Thymus (tissue), 14 donors: ENCODE measurements at places on chromosomes 2 and 18. TPM values are rescaled to one million over a fixed set of nuclear protein-coding genes. Genes with fewer than 3 reads are reported as not detected.

GRCh38 chr18:11516751-11517503 is 92.5 kb upstream of the SLC35G4 start:
- DNase-seq, result no peak

DNA sequence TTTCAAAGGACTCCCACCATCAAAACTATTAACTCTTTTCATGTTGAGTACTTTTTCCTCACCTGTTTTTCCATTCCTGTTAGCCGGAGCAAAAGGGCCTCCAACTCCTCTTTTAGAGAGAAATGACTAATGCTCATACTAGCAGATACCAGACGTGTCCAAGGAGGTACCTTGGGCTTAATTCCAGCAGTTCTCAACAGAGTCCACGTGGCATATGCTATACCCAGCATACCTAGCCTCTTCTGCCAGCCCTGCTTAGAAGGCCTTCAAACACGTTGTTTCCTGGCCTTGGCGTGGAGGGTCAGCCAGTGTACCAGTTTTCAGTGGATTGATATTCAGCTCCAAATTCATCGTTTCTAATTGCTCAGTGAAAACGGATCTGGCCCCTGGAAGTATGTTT is 123.9 kb downstream of the MGAT5 start:
- no peak for DNase-seq

Gene FAHD2B
- 7.6 TPM for total RNA-seq

- no peak for DNase-seq
Measured at GRCh38 chr2:174764280-174765255, at the start of gene CHRNA1. Gene CHRNA1 (minus strand): TSS chr2:174764472. CDS start chr2:174764394, 78 bp downstream.

- DNase-seq, result no peak
Measured at GRCh38 chr2:14654835-14655282, 22.3 kb downstream of the LRATD1 start.

- no peak for DNase-seq
Measured at GRCh38 chr2:218782528-218782844, 539 bp downstream of the CYP27A1 start.

GRCh38 chr2:206858687-206859329 is 80.5 kb upstream of the CPO start:
- no peak for DNase-seq

DNA sequence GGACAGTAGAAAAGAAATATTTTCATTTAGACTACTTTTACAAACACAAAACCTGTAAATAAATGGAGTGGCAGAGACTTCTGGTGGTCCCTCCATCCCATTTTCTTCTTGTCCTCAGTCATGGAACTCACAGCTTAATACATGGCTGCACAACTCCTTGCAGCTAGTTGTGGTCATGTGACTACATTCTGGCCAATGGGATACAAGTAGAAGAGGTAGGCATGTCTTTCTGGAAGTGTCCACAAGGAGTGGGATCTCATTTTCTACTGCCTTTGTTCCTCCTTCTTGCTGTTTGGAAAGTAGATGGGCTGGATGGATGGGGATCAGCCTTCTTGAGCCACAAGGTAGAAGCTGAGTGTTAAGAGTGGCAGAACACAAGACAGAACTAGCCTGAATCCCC is 555.8 kb downstream of the SATB2 start:
- DNase-seq, result no peak

GRCh38 chr2:9154061-9154460 is 52.6 kb upstream of the ASAP2 start:
- no peak for DNase-seq

Gene ERFE
- 0.38 TPM for total RNA-seq

- DNase-seq, result no peak
Measured at GRCh38 chr2:79122676-79123075, 2.4 kb downstream of the REG1A start.

DNA sequence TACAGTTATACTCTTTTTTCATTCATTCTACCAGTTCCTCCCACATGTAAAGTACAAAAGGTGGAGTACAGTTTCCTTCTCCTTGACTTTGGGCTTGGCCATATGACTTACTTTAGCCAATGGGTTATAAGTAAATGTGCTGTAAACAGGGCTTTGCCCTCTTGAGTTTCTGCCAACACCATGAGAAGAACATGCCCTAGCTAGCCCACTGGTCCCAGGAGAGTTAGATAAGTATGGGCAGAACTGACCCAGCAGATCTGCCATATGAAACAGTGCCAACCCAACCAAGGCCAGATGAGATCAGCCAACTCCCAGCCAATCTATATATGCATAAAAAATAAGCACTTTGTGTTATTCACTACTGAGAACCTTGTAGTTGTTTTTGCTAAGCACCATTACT is 25.5 kb downstream of the ZC3H8 start:
- DNase-seq, result no peak

GRCh38 chr2:204022550-204022949 is 86.0 kb downstream of the ICOS start:
- DNase-seq, result no peak

Gene OSBPL6
- 0.28 TPM for total RNA-seq

GRCh38 chr2:96109361-96109680 is 7.0 kb downstream of the ADRA2B start:
- no peak for DNase-seq

GRCh38 chr2:167572883-167573619 is 674.3 kb downstream of the STK39 start:
- DNase-seq, result no peak

DNA sequence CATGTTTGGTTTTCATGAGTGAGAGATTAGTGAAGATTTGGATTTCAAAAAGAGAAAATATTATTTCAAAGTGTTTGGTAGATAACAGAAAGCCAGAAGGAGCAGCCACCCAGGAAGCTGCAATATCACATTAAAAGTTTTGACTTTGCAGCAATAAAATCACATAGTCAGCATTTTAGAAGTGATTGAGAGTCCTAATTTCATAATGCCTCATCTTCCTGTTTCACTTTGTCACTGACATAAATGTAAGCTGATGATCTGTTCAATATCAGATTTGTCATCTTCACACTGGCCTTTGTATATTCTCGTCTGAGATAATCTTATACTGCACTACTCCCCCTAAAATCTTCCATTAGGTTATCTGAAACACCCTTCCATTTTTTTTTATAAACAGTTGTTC is 690.5 kb downstream of the ADCYAP1 start:
- DNase-seq, result no peak

- no peak for DNase-seq
Measured at GRCh38 chr18:25713103-25713502, 361.1 kb upstream of the ZNF521 start.

DNA sequence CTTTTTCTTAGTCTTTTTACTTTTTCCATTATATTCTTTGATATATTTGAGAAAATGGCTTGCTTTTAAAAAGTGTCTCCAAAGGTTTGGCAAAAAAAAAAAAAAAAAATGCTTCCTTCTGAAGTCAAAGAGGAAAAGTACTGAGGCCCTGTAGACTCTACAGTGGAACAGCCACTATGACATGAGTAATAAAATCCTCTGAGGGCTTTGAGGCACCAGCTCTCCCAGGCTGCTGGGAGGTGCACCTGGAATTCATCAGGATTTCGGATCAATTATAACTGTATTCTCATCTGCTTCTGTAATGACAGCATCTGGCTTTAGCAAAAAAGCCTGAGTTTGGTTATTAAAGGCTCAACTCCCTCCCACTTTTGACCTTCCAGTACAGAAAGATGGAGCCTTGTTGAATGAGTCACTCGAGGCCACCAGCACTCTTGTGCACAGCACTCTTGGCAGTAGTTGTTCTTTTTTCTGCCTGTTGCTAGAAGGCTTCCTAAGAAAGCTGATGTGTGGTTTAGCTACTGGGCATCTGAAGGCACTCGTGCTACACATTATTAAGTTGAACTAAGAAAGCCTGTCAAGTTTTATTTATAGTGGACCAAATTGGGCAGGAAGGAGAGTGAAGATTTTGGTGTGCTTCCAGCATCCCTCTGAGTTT is 131.3 kb downstream of the PRPF40A start:
- no peak for DNase-seq

GRCh38 chr2:54935389-54935788 is 114.9 kb downstream of the RTN4 start:
- DNase-seq, result no peak

DNA sequence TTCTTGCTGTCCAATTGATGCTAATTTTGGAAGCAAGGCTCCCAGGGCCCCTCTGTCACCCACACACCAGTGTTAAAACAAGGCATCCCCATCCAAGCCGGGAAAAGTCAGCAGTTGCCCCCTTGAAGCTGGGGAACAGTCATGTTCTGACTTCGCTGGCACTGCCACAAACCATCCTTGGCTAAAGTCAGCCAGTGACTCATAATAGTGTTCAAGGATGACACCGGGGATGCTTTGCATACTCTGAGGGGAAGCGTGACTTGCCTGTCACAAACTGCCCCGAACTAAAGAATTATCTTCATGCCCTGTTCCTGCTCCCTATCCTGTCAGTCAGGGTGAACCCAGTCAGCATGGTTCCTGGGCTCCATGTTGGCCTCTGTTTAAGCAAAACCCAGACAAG is 37.0 kb downstream of the TGFA start:
- DNase-seq, result no peak

- DNase-seq, result no peak
Measured at GRCh38 chr2:236354056-236354940, 90.1 kb upstream of the ASB18 start.

GRCh38 chr2:199814101-199814816 is 36.7 kb downstream of the FTCDNL1 start:
- no peak for DNase-seq

GRCh38 chr18:55202232-55202917 is 243.1 kb upstream of the CCDC68 start:
- DNase-seq, result no peak

DNA sequence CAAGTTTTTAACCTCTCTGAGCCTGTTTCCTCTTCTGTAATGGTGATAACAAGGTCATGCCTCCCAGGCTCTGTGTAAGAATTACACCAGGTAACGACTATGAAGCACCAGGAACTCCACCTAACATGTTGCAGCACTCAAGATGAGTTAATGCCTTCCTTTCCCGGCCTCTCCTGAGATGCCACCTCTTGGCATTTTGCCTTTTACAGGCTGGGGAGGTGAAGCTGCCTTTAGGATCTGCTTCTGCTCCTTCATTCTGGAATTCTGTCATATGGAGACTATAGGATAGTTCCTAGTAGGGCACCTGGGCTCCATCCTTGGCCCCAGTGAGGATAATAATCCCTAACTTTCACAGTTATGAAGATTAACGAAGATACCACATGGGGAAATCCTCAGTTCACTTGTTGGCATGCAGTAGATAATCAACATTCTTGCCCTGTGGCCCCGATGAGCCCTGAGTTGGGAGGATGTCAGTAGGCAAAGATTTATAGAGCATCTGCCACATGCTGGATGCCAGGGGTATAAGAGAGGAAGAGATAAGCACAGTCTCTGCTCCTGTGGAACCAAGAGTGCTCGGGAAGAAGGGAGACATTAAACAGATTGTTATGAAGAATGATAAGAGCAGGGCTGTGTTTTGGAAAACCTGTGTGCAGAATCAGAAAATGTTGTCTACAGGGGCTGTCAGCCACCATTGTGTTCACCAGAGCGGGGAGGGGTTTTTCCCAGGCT is 43.9 kb upstream of the KCNF1 start:
- DNase-seq, result no peak

DNA sequence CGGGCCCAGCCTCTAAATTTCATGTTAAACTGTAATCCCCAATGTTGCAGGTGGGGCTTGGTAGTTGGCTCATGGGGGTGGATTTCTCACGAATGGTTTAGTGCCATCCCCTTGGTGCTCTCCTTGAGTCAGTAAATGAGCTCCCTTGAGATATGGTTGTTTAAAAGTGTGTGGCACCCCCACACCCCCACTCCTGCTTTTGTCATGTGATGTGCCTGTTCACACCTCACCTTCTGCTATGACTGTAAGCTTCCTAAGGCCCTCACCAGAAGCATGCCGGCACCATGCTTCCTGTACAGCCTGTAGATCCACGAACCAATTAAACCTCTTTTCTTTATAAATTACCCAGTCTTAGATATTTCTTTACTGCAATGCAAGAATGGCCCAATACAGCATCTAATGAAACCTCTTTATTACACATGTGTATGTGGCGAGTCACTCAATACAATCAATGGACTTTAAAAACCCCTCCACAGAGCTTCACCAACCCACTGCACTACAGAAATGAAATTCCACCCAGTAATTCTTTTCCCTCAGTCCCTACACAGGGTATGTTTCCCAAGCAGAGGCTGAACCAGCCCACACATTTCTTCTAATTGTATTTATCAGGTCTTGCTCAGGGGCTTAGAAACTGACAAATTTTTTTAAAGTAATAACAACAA is 47.3 kb downstream of the WDFY1 start:
- DNase-seq, result no peak

DNA sequence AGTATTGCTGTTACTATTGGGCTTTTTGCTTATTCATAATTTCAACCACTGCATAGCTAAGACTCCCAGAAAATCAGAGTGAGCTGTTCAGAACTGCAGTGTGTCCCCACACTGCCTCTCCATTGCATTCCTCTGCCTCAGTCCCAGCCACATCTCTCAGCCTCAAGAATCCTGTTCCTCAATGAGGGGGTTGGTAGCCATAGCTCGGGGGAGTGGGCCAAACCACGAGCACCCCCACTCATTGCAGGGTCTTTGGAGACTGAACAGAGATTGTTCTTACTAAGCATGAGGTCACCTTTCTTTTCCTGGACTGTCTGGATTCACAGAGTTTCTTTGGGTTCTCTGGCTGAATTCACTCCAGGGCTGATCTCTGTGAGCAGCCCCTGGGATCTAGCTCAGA is 161.1 kb downstream of the GFPT1 start:
- no peak for DNase-seq

DNA sequence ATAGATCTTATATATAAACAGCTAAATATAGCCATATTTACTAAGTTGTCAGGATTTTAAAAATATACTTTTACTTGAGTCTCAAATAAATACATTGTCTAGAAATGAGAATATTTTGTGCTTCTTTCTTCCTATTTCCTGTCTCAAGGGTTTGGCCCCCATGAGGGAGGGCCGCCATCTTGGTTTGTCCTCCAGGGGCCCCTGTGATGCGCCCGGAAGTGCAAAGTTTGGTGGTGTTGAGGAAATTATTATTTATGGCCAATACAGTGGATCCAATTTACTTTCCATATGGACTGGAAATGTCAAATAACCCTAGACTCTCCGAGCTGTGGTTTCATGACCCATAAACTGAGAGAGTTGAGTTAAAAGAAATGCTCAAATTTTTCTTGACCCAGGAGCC is 104.7 kb upstream of the OTOS start:
- no peak for DNase-seq

DNA sequence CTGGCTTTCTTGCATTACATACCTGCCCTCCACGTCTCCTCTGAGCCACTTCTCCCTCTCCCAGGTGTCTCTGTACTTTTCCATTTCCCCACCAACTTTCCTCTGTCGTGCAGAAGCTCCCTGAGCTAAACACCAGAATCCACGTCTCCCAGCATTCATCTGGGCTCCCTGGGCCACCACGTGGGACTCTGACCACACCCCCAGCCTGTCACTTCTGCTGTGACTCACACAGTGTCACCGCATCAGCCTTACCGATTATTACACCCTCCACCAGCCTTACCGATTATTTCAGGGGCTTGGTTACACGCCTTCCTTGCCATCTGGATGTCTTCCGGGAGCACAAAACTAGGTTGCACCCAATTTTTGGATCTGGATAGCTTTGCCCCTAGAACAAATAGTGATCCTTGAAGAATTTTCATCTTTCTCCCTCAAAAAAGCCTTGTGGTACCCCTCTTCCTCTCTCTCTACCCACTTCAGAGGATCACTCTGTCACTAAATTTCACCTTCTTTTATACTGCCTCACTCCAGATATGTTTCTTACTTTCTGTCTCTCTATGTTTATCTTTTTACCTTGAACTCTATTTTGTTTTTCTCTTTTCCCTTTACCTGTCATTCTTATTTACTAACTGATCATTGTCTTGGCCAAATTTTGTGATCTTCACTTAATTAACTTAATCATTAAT is 136.9 kb upstream of the CAB39 start:
- no peak for DNase-seq

Gene IFIH1
- 23.9 TPM for total RNA-seq
